ENCODE measurements at places on chromosomes 7 and 10.

DNA sequence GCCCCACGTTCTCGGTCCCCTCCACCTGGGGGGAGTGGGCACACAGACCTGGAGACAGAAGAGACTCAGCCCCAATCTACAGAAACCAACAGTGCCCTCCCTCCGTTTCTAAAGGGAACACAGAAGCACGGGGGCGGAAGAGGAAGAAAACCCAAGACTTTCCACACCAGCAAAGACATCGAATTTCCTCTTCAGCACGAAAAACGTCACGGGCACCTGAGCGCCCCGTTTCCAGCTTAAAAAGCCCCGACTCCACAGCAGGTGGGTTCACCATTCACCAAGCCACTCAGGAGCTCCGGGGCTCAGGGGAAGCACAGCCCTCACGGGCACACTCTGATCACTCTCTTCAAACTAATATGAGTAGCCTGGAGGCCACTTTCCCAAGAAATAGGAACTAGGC is 19.6 kb downstream of the NUDT1 start:
- no peak for DNase-seq

DNA sequence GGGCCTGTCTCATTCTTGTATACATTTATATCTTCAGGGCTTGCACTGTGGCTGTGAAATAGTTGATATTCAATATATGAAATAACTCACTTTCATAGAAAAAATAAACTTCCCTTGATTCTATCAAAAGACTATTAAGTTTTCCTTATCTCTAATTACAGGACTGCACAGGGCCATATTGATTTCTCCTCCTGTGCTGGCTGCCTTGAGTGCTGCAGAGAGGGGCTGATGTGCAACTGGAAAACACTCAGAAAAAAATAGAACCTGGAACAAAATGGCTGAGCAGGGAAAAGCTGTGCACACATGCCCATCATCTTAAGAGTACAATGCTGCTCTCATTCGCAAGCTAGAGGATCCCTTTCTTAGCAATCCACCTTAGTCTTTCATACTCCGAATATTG is 5.9 kb upstream of the HDAC9 start:
- DNase-seq: no peak

DNA sequence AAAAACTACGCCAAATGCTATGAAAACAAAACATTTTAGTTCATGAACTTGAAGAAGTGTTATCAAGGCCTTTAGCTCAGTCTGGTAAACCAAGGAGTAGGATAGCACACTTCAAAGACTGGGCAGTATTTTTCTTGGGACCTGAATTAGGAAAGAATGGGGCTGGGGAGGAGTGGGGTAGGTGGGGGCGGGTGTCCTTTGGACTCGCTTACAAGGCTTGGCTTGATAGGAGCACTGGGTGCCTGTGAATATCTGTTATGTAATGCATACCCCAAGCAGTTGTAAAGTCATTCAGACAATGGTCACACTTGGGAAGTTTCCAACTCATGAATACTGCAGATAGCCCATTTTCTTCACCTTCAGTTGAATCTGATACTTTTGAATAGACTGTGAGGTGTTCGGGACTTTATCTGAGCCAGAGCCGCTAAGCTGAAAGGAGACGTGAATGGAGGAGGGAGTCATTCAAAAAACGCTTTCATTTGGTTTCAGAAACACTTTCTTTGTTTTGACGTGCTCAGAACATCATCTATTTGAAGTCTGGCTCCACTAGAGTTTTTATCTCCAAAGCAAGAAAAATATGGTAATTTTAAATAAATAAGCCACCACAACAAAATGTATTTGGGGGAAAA is 70.1 kb upstream of the FAM204A start:
- DNase-seq: no peak

DNA sequence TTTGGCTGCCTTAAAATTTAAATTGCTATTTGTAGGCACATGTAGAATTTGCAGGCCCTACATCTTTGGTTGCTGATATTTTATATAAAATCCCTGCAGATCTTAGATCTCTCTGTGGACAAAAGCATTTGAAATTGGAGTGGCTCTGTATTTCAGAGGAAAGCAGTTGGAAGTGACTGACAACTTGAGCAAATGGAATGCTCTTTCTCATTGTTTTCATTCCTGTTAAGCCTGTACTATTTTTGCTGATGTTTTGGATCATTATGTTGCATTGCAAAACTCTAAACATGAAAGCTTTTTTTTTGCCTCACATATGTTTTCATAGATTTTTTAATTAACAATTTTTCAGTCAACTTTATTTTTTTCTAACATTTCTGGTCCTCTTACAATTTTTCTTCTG is 251.2 kb upstream of the MDFIC start:
- no peak for DNase-seq

DNA sequence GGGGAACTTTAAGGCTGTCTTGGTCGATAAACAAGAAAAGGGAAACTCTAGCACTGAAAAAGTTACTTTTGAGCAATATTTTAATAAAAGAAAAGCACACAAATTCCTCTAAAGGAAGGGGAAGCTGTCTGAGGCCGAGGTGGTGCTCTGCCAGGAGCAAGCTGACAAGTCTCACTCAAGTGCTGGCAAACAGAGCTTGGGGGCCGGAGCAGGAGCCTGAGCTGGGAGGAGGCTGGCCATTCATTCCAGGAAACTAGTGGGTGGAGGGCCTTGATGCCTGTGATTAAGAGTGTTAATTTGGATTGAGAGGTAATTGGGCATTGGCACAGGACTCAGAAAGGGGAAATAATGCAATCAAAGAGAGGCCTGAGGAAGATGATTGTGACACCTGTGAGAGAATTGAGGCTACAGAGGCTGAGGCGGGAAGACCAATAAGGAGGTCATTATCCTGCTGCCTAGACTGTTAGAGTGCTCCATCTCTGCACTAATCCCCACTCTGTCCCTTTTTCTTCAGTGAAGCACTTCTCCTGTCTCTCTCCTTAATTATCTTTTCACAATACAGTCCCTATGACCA is 154.9 kb upstream of the COL1A2 start:
- DNase-seq: no peak

DNA sequence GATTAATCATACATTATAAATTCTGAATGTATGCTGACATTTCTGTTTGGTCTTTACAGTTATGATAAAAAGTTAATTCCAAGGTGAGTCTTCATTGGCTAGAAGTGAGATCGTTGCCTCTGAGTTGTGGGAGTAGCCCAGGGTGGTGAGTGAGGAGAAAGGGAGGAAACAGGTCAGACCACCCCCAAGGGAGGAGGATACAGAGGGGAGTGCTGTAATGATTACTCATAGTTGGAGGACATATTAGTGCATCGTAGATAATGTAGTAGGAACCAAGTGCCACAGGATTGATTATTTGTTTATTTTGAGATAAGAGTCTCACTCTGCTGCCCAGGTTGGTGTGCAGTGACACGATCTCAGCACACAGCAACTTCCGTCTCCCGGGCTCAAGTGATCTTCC is 672.2 kb downstream of the INHBA start:
- no peak for DNase-seq

GRCh38 chr7:44116087-44116788 is 7.1 kb downstream of the POLD2 start:
- DNase-seq: no peak

DNA sequence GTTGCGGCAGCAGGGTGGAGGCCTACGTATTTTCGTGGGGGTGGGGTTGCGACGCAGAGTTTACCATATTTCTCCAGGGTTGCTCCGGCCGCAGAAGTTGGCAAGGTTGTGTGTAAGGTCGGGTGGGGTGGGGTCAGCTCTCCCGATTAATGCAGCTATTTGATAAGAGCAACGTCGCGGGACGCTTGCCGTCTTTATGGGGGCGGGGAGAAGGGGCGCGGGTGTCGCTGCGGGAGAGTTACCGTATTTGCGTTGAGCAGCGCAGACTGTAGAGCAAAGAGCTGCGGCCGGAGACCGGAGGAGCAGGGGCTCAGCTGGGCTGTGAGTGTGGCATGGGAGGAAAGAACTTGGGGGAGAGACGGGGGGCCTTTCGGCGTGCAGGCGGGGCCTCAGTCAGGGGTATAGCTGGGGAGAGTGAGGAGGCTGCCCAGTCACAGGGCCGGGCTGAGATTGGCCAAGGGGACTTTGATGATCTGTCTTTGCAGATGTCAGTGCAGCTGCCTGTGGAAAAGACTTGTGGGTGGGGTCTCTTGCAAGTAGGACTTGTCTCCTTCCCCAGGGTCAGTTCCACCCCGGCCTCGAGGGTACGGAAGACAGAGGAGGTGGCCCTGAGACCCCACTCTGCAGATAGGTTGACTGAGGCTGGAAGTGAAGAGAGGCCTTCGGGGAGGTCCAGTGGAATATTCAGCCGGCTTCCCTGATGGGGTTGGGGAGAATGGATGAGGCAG is 26.6 kb downstream of the ZNF775 start:
- no peak for DNase-seq

DNA sequence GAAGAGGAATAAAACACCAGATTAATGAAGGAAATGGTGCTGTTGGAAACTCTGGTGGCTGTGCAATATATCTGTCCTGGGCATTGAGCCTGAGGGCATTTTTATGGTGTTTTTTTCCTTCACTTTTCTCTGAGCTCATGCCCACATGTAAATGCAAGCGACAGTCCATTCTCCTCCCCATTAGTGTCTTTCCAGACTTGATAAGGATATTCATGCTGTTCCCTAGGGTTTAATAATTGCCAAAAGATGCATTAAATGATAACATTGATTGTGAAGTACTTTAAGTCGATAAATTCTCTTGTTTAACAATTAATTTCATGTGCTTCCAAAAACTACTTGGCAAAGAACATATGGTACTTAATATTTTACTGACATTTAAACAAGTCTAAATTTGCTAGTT is 384.7 kb downstream of the MDFIC start:
- no peak for DNase-seq
